ENCODE measurements at places on chromosomes 3 and 15. TPM values are rescaled to one million over a fixed set of nuclear protein-coding genes. Genes with fewer than 3 reads are reported as not detected.

Gene ADCY5
- not detected for total RNA-seq

Gene MEF2A
- 17.6 TPM for total RNA-seq

Gene ARL6
- total RNA-seq = 5.8 TPM

Gene CP
- total RNA-seq = not detected

Gene CYP19A1
- total RNA-seq = not detected

Gene CORO2B
- total RNA-seq = not detected

Gene SETD2
- 34.7 TPM for total RNA-seq

Gene PCLAF
- total RNA-seq = 135 TPM

Gene RTP3
- total RNA-seq = not detected

Gene GRAMD2A
- not detected for total RNA-seq

Gene ACAN
- total RNA-seq = not detected

Gene PLA1A
- not detected for total RNA-seq

Gene SKOR1
- 0.25 TPM for total RNA-seq

Gene KBTBD13
- total RNA-seq = not detected

Gene P2RY1
- 1.8 TPM for total RNA-seq

Gene GP9
- not detected for total RNA-seq

Gene REC114
- total RNA-seq = not detected

Gene SMAD6
- 0.41 TPM for total RNA-seq

Measured in activated CD8-positive, alpha-beta T cell treated with anti-CD3 and anti-CD28 coated beads for 36 hours (primary cell).